Activated T-helper 1 cell treated with Interleukin-2 at 50 U/mL for 16 hours (primary cell): ENCODE measurements at places on chromosomes 6 and 20.

GRCh38 chr6:154367839-154368695 is 11.5 kb upstream of the IPCEF1 start:
- DNase-seq: no peak

DNA sequence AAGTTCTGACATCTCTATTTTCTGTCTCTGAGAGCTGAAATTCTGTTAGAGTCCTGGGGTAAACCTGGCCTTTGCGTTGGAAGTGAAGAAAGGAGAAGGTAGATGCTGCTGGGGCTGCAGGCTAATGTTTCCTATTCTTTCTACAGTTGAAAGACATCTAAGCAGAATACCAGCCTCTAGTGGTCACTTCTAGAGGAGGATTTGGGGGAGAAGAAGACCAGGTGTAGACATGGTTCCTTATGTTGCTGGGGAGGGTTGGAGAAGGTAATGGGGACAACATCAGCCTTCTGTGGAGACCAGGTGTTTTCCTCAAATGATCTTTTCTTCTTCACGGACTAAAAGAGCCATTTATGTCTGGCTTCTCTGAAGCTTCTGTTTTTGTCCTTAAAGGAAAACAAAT is 62.6 kb downstream of the BTBD3 start:
- no peak for DNase-seq

DNA sequence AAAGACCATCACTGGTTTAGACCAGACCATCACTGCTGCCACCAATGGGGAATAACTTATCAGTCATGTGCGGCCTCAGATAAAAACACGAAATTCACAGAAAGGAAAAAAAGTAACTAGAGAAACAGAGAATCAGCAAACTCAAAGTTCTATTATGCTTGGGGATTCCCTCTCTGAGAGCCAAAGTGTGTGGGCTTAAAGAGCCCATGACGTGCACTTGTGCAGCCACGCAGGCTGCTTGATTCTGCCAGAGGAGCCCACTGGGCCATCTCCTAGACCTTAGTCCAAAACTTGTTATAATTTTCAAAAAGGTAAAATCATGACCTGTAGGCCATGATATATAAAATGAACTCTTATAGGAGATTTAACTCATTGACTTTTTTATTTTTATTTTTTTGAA is 15.2 kb downstream of the RAB44 start:
- no peak for DNase-seq

- no peak for DNase-seq
These were observed 23.5 kb upstream of the ANGPT4 start for GRCh38 chr20:939606-940005.

DNA sequence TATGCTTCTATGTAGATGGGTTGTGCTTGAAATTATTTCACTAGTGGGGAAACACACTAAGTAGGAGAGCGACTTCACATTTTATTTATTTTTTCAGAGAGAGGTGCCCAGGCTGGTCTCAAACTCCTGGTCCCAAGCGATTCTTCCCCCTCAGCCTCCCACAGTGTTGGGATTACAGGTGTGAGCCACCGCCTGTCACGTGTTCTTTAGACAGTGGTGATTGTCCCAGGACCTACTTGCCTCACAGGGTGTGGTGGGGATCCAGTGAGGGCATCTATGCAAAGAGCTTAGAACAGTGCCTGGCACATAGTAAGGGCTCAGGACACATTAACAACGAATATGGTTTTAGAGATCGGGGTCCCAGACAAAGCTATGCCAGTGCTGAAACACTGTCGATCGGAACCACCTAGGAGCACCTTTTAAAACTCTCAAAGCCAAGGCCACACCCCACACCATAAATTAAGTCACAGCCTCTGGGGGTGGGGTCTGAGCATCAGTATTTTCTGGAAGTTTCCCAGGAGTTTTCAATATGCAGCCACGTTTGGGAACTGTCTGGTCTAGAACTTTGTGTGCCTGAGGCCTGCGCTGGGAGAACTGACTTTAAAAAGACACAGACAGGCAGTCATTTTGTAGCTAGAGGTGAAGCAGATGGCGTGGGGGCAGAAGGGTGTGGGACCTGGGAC is 4.8 kb upstream of the BCAS4 start:
- no peak for DNase-seq

GRCh38 chr6:156842598-156843250 is 65.5 kb downstream of the ARID1B start:
- no peak for DNase-seq

DNA sequence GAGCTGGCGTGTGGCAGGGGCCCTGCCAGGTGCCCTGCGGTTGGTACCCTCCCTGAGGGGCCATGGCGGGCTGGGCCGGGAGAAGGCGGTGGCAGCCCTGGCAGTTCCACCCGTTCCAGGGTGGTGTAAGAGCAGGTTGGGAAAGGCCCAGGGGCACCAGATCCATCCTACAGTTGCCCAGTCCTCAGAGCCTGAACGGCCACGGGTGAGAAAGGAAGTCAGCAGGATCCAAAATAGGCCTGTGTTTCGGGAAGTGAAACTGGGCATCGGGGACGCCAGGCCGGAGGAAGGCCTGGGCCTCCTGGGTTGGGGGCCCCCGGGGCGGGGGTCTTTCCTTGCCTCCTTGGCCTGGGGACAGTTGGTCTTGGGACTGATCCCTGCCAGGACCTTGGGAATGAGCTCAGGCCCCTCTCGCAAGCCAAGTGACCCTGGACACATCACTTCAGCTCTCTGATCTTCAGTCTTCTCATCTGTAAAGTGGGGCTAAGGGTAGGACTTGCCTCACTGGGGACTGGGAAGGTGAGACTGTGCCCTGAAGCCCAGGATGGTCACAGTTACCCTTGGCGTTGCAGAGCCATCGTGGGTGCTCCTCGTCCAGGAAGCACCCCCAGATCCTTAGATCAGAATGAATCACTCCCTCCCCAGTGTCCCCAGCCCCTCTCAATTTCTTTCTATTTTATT is 18.1 kb upstream of the NOL4L start:
- no peak for DNase-seq

DNA sequence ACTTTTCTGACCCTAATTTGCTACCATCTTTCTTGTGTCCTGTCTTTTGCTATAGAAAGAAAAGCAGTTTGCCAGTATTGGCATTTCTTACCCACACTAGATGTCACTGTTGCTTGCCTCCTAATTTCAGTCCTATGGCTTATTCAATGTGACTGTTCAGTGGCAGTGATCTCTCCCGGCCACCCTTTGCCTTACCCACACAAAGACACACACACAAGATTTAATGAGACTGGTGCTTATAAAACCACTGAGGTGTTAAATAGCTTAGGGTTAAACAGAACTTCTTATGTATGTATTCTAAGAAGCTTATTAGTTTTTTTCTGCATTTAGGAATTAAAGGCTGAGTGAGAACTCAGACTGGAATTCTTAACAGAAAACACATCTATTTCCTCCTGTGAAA is 233.6 kb upstream of the ASCC3 start:
- no peak for DNase-seq

DNA sequence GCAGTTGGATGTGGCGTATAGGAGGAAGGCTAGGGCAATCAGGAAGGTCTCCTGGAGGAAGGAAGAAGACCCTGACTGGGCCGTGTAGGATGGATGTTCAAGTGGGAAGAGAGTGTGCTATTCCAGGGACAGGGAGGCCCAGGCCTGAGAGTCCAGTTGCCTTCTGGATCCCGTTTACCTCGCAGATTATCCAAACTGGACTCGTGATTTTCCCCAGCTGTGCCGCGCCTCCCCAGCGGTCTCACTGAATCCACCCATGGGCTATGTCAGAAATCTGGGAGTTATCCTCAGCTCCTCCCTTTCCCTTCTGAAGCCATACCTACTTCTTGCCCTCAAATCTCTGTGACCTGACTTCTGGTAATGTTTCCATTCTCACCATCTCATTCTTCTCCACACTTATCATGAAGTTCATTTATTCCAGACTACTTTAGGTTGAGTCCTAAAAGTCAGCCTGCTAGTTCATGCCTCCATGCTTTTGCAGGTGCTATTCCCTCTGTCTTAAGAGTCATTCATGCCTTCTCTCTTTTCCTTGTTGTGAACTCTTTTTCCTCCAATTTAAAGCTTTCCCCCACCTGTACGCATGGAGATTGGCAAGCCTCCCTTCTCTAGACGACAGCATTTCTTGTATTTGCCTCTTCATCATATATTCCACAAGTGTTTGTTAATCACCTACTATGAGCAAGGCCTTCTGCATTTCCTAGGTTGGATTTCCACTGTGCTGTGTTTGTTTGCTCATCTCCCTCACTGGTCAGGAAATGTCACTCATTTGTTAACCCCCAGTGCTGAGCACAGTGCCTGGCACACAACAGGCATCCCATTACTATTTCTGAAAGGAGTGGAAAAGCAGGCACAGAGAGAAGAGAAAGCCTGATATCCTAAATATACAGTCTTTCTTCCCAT is 2.7 kb downstream of the SDCBP2 start:
- no peak for DNase-seq

- DNase-seq: no peak
These were observed 33.7 kb upstream of the GPR6 start for GRCh38 chr6:109944448-109944847.

- no peak for DNase-seq
These were observed 87.6 kb downstream of the BTBD9 start for GRCh38 chr6:38552121-38552520.

- DNase-seq: no peak
These were observed 879.7 kb upstream of the GJE1 start for GRCh38 chr6:141252828-141253608.

GRCh38 chr6:144530118-144530517 is 245.0 kb downstream of the UTRN start:
- DNase-seq: no peak

- DNase-seq: no peak
These were observed 18.4 kb downstream of the FOXP4 start for GRCh38 chr6:41564448-41565142.

DNA sequence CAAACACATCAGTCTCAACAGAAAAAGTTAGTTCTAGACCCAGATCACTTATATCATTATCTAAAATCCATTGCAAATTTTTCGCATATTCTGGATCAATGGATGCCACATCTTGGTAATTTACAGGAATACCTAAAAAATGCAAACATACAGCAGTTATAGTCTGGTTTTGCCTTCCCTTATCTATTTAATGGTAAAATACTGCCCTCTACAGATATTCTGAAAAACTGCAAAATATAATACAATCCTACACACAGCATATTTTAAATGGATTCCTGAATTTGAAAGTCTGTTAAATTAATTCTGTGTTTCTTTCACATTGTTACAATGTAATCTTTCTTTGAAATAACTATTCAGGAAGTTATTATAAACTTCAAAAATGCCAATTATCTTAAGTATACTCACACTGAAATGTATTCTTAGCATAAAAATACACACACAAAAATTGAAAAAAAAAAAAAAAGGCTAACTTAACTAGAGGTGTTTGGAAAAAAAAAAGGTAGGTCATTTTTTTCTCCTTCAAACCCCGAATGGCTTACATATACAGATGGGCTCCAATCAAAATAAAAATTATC is 88.4 kb downstream of the HACE1 start:
- DNase-seq: no peak

- DNase-seq: no peak
These were observed 19.2 kb downstream of the ITPR3 start for GRCh38 chr6:33640361-33640760.

- DNase-seq: no peak
These were observed 88.1 kb downstream of the HDGFL1 start for GRCh38 chr6:22657352-22657980.
